Cortex of kidney (tissue), 1 donor: ENCODE measurements at places on chromosomes 4 and X.

DNA sequence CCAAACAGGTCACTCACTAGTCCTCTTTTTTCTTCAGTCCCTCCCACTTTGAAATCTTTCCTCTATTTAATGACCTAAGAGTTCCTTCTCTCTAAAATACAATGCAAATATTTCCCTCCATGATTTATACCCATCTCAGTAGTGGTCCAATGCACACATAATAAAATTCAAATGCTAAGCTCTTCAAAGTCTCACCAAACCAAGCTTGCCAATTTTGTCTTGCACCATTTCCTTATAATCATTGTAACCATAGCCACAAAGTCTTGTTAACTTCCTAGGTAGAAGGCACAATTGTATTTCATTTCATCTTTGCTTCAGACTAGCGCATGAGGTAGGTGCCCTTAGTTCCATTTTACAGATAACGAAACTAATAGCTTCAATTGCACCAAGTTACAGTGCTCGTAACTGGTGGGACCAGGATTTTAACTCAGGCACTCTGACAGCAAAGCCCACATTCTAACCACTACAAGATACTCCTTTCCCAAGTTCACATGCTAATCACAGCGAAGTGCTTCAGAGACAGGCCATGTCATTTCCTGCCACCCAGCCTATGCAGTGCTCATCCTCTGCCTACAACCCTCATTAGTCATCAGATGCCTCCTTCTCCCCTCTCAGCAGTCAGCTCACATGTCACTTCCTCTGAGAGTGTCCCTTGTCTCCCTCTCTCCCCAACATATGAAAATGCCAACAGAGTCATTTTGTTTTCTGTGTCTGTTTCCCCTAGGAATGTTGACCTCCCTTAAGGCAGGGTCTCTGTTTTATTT is 66.9 kb upstream of the PPARGC1A start:
- no peak for DNase-seq

GRCh38 chr4:6252051-6252450 is 17.6 kb upstream of the WFS1 start:
- DNase-seq: no peak

GRCh38 chr4:175540151-175540550 is 271.9 kb downstream of the GPM6A start:
- no peak for DNase-seq

DNA sequence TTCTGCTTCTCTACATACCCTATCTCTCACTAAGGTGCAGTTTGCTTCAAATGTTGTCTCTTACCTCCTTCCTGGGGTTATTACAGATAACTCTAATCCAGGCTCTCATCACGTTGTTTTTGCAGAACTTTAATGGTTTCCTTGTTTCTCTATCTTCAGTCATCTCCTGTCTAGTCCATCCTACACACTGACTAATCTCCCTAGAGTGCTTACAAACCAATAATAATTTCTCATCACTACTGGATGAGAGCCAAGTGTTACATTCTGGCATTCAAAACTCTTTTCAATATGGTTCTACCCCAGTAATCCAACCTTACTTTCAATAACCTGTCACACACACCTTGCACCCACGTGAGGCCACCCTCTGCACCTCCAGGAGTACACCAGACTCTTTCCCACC is 86.1 kb downstream of the SYNPO2 start:
- DNase-seq: no peak

DNA sequence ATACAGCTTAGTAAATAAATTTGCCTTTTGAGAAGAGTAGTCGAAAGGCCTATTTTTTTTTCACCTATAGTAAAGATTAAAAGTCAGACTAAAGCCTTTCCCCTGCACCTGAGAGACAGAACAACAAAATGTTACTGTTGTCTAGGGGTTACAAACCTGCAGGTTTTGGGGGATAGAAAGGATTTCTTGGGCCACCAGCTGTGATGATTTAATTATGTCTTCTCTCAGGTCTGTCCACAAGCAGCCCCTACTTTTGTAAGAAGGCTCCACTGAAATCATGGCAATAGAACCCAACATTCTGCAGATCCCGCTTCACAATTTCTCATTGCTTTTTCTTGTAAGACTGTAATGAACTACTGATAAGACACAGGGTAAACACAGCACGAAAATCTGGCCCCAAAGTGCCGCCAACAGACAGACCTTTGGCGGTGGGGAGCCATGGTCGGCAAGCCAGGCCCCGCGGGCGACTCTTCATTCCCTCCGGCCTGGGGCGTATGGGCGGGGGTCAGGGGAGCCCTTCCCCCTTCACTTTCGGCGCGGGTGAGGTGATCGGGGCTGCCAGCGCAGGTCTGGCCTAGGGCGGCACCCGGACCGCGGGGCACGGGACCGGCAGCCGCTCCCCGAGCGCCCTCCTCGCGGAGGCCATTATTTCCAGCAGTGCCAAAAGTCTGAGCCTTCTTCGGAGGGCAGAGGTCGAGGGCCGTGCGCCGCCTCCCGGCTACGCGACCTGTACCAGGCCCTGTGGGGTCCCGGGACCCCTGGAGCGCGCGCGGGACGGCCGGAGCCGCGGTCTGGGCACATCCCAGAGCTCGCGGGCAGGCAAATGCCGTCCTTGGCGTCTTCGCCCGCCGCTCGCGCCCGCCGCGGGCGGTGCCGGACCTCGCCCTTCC is 812 bp upstream of the KDM6A start:
- DNase-seq: peak; percentile 5

DNA sequence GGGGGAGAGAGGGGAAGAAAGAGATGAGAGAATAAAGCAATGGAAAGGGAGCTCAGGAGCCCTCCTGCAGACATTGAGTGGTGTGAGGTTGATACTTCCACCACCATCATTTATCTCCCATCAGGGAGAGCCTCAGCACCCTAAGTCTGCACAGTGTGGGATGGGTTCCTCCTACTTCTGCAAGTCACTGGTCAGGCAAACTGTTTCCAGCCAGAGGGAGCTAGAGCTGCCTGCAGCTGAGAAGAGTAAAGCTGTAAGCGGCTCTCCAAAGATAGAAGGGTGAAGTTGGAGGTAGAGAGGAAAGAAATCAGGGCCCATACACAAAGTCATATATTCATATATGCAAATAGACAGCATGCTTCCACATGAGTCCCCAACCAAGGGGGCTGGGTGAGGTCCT is 21.9 kb upstream of the ZNF81 start:
- no peak for DNase-seq

GRCh38 chr4:168383510-168383909 is 65.0 kb upstream of the DDX60 start:
- DNase-seq: no peak

DNA sequence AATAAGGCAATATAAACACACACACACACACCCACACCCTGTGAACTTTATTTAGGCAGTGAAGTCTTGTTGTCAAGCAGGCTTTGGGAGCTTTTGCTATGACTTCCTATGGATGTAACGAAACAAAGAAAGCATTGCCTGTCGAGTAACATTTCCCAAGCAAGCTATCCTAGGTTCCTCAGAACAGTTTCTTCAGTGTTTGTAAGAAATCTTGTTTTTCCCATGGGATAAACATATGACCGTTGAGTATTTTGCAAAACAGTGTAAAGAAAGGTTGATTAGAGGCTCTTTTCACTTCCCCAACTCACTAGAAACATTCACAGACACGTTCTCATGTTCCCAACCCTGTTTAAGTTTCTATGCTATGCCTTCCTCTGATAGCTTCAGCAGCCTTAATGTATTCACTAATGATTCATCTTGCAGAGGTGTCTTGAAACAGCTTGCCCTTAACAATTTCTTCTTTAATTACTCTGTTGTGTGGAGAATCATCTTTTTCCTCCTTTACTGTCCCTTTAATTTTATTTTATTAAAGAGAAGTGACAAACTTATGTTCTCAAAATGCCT is 1947.1 kb upstream of the TENM3 start:
- no peak for DNase-seq

- no peak for DNase-seq
Observed at GRCh38 chr4:147808447-147808846, 76.6 kb downstream of the ARHGAP10 start.

DNA sequence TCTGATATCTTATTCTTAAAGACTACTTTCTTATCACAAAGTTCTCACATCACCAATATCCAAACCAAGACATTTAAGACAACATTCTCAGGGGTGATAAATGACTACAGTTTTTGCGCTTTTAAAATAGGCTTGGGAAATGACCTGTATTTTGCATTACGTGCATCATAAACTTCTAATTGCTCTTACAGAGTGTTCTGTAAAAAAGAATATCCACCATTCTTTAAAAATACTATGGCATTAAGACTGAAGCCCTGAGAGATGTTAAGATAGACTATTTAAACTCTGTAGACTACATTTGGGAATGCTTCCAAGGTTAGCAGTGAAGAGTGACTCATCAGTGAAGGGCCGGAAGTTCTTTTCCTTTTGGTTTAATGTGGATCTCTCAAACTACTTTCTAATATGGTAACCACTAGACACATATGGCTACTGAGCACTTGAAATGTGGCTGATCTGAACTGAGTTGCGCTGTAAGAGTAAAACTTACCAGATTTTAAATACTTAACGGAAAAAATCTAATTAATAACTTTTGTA is 518.8 kb upstream of the FTHL17 start:
- DNase-seq: no peak

DNA sequence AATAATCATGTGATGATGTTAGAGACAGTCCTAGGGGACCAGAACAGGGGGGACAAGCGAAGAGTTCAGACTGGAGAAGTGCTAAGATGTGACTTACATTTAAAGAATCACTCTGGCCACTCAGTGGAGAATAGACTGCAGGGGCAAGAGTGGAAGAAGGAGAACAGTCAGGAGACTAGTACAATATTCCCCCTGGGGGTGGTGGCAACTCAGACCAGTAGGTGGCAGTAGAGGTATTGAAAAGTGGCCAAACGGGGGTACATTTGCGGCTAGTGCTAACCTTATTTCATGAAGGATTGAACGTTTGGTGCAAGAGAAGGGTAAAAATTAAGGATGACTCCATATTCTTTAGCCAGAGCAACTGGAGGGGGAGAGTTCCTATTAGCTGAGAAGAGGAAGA is 2.7 kb upstream of the BMX start:
- no peak for DNase-seq

DNA sequence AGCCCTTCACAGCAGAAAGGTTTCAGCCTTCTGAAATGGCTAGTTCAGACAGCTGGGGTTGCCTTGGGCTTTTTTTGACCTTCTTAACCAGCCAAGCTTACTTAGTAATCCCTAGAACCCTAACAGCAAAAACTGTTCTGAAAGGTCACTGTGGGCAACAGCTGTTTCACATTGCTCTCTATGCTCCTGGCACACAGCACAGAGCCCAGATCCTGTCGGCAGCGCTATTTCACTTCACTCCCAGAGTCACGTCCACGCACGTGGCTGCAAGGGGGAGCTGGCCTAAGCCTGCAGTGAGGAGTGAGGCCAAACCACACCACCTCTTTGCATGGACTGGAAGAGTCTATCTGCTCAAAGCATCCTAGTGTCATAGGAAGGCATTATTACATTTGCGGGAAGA is 32.0 kb upstream of the STS start:
- DNase-seq: no peak

GRCh38 chrX:3161681-3162080 is 120.4 kb downstream of the ARSF start:
- DNase-seq: no peak

- DNase-seq: no peak
Observed at GRCh38 chrX:119229253-119229615, 6.9 kb upstream of the PGRMC1 start.

DNA sequence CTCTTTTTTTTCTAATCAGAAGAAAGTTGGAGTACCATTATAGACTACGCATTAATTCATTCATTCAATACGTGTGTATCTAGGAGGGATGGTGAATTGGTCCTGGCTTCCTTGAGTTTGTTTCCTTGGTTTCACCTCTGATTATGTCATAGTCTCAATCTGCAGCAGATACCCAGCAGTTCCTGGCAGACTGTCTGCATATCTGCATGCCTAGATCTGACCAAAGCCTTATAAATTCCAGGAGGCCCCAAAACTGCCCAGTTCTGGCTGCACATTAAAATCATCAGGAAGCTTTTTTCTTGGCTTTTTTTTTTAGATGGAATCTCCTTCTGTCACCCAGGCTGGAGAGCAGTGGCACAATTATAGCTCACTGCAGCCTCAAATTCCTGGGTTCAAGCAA is 27.2 kb upstream of the SLC34A2 start:
- DNase-seq: no peak
